ENCODE measurements at places on chromosomes 12 and 14.
A peak's percentile ranks its signal among the peaks of the same experiment; 100 is the strongest.

DNA sequence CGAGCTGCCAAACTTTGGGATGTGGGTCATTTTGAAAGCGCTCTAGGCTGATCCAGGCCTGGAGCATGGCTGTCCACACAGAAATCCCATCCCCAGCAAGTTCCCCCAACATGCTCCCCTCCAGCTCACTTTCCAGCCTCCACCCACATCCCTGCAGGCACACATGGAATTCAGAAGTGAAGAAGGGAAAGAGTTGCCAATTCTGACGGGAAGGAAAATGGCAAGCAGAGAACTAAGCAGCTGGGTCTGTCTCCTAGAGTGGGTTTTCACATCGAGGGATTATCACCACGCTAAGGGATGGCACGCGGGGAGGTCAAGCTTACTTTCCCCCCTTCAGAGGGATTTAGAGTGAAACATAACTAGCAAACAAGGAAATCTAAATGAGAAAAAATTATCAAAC lies 142.3 kb downstream of the RIMBP2 start:
- no peak for DNase-seq

DNA sequence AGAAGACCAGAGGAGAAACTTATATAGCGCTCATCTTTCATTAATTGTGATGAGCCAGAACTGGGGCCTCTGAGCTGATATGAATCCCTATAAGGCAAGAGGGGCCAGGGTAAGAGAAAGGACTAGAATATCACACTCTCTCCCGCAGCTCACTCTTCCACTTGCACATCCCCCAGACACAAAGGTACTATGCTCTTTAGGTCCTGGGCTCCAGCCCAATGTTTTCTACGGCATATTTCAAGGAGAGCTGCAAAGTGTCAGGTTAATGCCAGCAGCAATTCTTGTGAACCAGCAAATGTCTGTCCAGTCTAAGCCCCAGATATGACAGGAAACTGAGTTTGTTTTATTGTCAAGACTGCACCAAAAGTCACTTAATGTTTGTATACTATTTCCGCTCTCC lies 29.4 kb downstream of the PPP2R5E start:
- DNase-seq = no peak

- no peak for DNase-seq
Observed at GRCh38 chr12:43973993-43974392, 138.1 kb downstream of the TMEM117 start.

DNA sequence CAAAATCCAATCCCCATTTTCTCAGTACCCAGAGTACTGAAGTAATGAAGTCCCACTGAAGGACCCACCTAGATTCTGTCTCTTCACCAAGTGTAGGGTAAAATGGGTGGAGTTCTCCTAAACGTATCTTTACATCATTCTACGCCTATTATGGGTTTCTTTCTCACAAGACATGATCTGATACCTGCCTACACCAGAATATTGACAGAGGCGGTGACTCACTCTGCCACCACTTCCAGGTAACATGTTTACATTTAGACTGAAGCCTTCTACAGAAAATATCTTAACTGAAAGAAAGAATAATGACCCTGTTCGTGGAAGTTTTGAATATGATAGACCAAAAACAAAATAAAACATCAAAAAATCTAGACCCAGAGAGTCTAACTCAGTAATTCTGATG lies 89.8 kb downstream of the BTG1 start:
- DNase-seq = no peak

DNA sequence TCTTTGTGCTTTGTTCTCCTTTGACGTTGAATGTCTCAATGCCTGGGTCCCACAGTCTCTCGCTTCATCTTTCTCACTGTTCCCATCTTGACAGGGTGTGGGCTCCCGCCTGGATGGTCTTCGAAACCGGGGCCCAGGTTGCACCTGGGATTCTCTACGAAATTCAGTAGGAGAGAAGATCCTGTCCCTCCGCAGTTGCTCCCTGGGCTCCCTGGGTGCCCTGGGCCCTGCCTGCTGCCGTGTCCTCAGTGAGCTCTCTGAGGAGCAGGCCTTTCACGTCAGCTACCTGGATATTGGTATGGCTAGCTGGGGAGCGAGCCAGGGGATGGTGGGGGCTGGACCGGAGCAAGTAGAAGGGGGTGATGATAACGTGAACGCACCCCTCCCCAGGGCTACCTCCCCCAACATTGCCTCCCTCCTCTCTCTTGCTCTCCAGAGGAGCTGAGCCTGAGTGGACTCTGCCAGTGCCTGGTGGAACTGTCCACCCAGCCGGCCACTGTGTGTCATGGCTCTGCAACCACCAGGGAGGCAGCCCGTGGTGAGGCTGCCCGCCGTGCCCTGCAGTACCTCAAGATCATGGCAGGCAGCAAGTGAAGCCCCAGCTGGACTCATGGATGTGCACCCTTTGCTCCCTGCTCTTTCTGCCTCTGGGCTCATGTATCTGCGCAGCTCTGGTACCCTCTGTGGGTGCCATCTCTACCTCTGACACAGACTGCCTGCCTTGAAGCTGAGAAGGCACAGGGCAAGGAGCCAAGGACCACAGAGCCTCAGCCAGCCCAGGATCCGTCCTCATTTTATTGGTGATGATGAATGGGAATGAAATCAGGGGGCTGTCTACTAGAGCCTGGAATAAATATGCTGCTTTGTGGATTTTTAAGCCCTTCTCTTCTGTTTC lies 1.5 kb downstream of the NPFF start:
- DNase-seq = no peak

GRCh38 chr12:128981971-128982533 lies 128.8 kb downstream of the GLT1D1 start:
- no peak for DNase-seq

GRCh38 chr12:91180582-91181395 lies 1.8 kb downstream of the DCN start:
- no peak for DNase-seq

DNA sequence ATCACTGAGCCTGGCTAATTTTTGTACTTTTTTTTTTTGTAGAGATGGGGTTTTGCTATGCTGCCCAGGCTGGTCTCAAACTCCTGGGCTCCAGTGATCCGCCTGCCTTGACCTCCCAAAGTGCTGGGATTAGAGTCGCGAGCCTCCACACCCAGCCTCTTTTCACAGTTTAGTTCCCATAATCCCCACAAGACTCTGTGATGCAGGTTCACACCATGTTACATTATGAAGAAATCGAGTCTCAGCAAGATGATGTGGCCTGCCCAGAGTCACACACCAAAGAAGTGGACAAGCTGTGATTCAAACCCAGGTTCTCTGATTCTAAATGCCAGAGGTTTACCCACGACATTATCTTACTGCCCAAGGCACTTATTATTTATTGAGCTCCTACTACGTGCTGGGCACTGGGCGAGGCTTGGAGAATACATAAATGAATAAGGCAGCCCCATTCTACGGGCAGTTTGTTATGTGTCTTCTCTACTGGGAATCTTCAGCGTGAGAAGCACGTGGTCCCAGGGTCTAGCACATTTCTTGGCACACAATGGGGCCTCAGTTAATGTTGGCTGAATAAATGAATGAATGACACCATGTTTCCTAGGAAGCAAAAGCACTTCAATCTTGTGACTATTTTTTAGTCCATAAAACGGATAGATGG lies 23.5 kb upstream of the OASL start:
- DNase-seq = no peak

GRCh38 chr12:22335794-22336166 lies 1.3 kb upstream of the ST8SIA1 start:
- DNase-seq = peak; percentile 64

All from cerebellar nuclear complex (tissue), 1 donor.